ENCODE measurements at places on chromosomes 12 and 14. TPM values are rescaled to one million over a fixed set of nuclear protein-coding genes. Genes with fewer than 3 reads are reported as not detected.

GRCh38 chr12:124740691-124741137 is 123.0 kb downstream of the SCARB1 start:
- no peak for DNase-seq

DNA sequence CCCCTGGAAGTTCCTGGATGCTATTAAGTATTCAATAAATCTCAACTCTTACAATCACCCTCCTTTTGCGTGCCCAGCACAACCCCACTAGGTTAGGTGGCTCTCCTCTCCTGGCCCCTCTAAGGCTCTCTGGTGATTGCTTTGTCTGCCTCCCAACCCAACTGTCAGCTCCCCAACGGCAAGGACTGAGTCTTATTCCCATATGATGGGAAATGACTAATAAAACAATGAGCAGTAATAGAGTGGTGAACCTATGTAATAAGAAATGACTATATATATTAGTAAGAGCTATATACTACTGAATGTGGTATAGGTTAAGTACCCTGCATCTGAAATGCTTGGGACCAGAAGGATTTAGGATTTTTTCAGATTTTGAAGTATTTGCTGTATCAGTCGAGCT is 8.1 kb downstream of the APPL2 start:
- no peak for DNase-seq

GRCh38 chr14:103204852-103205540 is 81.7 kb downstream of the TNFAIP2 start:
- no peak for DNase-seq

Gene FGF6
- not detected for total RNA-seq

Gene HOXC12
- total RNA-seq = not detected

DNA sequence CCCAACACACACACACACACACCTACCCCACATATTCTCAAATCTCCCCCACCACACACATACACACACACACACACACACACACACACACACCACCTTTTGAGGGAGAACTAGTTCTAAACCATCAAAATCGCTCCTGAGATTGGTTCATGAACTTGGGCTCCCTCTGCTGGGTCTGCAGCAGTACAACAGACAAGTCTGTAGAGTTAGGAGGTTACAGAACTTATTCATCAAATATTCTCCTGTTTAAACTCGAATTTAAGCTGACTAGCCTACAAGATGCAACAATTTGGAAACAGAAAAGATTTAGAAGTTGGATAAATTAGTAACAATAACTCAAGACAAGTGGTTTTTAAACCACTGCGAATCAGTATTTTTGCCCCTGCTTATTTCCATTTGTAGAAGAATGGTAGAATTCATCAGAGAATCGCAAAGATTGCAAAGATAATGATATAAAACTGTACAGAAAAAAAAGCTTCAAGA is 136.4 kb upstream of the USP15 start:
- peak; percentile 6 for DNase-seq

GRCh38 chr12:24630446-24630845 is 318.5 kb downstream of the BCAT1 start:
- no peak for DNase-seq

DNA sequence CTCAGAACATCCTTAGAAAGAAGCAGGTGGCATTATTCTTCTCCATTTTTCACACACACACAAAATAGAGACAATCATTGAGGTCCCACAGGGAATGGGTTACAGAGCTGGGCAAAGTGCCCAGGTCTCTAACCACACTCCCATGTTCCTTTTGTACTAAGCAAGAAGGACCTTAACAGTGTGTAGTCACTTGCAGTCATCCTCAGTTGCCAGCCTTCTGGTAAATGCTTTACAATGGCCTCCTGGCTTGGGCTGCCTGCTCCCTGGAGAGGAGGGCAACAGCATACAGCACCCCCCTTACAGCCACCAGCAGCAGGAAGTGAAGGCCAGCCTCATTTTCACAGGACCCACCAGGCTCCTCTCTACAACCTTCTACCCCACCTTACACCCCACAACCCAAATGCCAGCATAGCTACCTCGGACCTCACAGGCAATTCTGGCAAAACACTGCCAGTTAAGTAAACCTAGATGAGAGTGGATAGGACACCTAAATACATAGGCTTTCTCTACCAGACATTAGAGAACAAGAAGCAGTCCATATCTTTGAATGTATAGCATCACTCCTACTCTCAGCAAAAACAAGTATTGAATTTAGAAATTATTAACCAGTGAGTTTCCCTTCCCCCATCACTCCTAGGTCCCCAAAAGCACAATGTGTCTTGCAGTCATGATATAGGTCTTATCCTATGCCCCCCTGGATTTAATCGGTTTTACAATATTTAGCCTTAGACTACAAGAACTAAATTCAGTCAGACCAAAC is 88.1 kb downstream of the PPP2R5E start:
- no peak for DNase-seq

GRCh38 chr12:101772012-101772775 is 32.9 kb upstream of the SYCP3 start:
- no peak for DNase-seq

- peak; percentile 84 for DNase-seq
Observed at GRCh38 chr14:31419967-31420318, 407 bp downstream of the HEATR5A start.

Gene PLA2G1B
- not detected for total RNA-seq

Gene GDF3
- 144 TPM for total RNA-seq

Gene IFNG-AS1
- total RNA-seq = not detected

GRCh38 chr12:75954749-75955148 is 76.8 kb downstream of the PHLDA1 start:
- DNase-seq = no peak

GRCh38 chr12:26614011-26614616 is 218.9 kb downstream of the ITPR2 start:
- DNase-seq = peak; percentile 36

- DNase-seq = no peak
Observed at GRCh38 chr14:71245659-71246361, 338.6 kb downstream of the PCNX1 start.

DNA sequence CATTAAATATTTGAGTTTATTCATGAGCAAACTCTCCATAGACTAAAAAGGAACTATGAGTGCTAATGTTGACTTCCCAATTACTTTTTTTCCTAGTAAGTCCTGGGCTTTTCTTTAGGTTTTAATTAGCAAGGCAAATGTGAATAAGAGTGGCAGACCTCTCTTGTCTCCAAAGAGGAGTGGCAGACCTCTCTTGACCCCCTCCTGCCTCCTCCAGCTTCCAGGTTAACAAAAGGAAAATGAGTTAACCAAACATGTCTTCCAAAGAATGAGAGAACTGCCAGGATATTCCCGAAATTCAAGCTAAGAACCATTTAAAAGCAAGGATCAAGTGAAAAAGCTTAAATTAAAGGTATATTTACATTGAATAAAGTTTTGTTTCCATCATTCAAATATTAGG is 253.2 kb downstream of the MDGA2 start:
- peak; percentile 2 for DNase-seq

DNA sequence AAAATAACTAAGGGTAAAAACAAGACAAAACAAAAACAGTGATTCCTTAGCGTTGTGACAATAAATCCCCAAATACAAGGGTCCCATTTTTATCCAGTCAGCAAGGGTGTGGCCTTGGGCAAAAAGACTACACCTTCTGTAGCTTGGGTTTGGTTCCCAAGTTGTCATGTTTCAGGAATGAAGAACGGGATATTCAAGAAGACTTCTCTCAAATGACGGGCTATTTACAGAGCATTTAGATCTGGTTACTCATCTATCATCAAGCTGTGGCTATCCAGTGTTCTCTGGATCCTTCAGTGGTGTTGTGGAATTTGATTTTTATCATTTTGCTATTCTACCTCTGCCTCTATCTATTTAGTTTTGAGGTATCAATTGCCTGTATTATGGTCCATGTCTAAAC is 219.7 kb downstream of the SLC25A21 start:
- no peak for DNase-seq

Data from H7 (cell line).